ENCODE measurements at places on chromosomes 7 and 10.

GRCh38 chr7:51067258-51067657 is 249.4 kb downstream of the COBL start:
- DNase-seq, result no peak

DNA sequence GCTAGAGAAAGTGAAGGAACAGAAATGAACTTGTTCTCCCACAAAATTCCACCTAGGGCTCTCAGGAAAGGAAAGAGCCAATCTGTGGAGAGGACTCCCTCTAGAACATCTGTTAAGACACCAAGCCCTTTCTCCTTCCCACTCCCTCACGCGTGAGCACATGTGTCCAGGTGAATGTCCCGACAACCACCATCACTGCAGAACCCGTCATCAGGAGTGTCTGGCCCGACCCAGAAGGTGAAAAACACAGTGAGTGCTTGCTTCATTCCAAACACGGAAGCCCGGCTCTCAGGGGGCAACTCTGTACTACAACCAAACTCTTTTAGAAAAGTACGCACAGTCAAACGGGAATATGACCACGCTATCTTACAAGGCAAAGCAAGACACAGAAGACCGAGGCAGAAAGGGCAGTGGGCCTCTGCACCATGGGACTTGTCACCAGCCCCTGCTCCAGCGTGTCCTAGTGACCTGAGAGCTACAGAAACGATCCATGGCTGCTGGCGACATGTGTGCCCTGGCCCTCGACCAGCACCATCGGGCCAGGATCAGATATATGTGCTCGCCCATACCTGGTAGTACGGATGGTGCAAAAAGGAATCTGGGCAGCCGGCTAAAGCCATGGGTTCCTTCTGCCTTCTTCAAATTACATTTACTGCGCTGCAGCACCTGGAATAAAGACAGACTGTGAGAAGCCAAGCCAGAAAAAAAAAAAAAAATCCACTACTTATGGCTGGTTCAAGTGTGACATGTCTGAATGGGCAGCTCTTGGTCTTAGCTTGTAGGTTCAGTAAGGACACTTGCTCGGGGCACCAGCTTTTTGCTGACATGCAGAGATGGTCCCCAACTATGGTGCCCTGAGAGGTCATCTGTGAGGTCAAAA is 50.8 kb downstream of the GRB10 start:
- DNase-seq, result no peak

DNA sequence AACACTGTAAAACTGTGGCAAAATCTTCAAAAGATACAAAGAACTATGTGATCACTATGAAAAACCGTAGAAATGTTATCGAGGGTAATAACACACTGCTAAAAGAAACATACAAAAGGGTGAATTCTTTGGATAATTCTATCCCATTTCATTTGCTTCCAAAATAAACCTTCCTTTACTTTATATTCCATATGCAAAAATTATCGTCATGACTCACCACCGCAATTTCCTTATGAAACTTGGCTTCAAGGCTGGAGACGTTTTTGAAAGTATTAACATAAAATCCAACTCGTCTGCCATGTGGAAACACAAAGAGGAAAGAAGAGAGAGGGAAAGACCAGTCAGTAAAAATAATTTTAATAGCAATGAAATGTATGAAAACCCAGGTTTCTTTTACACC is 165.2 kb downstream of the AMPH start:
- DNase-seq, result no peak

DNA sequence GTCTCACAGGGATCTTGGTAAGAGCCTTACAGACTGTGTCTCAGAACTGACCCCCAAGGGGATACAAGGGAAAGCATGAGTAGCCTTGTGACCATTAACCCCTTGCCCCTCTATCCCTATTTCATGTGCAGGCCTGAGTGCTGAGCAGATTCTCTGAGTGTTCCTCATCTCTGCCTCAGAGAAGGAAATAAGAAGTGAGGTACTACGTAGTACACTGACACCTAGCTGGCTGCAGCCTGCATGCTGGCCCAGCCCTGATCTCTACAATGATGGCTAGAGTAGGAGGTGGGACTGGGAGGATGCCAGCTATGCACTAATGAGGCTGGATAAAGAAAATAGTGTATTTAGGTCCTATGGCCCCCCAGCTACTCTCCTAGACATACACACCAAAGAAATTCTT is 174.9 kb upstream of the HPS1 start:
- no peak for DNase-seq

GRCh38 chr7:26667514-26668133 is 196.8 kb downstream of the SKAP2 start:
- peak; percentile 98 for DNase-seq

GRCh38 chr10:10528563-10528910 is 489.1 kb upstream of the CELF2 start:
- DNase-seq, result no peak

- no peak for DNase-seq
Measured at GRCh38 chr7:82325416-82325815, 118.2 kb downstream of the CACNA2D1 start.

DNA sequence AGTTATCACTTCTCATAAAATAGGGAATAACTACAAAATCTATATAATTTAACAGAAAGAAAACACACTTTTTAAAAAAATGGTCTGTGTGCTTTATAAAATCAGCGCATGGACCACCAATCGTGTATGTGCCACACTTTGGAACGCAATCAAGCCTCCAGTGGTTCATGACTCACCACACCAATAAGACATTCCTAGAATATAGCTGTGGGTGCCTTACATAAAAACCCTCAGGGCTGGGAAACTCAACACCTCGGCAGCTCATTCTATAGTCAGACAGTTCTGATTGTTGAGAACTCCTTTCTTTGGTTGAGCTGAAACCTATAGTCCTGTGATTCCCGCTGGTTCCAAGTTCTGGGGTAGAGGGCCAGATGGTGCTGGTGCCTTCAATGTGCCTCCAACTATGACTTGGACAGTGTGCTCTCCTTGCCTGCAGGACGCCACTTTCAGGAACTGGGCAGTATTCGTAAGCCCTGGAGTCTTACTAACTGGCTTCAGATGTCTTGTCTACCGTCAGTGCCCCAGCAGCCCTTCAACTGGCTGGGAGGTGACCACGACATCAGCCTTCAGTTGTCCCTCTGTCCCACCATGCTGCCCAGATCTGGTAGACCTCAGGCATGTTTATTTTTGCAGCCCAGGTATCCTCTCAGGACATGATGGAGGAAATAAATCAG is 135.7 kb upstream of the GDF10 start:
- DNase-seq, result no peak

GRCh38 chr10:104288355-104288754 is 19.4 kb downstream of the GSTO2 start:
- DNase-seq, result no peak

- DNase-seq, result no peak
Measured at GRCh38 chr7:16816824-16817223, 12.0 kb upstream of the AGR2 start.

DNA sequence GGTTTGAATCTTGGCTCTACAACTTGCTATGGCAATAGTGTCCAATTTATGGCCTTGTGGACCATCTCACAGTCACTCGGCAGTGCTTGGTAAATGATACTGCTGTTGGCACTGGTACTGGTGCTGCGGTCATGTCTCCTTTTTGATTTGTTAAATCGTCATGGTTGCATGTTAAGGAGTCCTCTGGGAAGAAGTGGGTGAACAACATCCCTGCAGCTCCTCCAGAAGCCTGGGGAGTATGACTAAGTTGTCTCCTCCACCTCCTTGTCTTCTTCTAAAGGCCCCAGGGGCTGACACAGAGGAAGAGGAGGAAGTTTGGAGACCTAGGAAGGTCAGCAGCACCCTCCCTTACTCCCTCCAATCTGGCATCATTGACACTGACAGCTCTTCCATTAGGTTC is 8.5 kb downstream of the ITPRIP start:
- DNase-seq, result no peak

- DNase-seq, result peak; percentile 75
Measured at GRCh38 chr7:137020351-137020750, 151.9 kb downstream of the CHRM2 start.

GRCh38 chr10:113957013-113957412 is 86.7 kb upstream of the ADRB1 start:
- no peak for DNase-seq

DNA sequence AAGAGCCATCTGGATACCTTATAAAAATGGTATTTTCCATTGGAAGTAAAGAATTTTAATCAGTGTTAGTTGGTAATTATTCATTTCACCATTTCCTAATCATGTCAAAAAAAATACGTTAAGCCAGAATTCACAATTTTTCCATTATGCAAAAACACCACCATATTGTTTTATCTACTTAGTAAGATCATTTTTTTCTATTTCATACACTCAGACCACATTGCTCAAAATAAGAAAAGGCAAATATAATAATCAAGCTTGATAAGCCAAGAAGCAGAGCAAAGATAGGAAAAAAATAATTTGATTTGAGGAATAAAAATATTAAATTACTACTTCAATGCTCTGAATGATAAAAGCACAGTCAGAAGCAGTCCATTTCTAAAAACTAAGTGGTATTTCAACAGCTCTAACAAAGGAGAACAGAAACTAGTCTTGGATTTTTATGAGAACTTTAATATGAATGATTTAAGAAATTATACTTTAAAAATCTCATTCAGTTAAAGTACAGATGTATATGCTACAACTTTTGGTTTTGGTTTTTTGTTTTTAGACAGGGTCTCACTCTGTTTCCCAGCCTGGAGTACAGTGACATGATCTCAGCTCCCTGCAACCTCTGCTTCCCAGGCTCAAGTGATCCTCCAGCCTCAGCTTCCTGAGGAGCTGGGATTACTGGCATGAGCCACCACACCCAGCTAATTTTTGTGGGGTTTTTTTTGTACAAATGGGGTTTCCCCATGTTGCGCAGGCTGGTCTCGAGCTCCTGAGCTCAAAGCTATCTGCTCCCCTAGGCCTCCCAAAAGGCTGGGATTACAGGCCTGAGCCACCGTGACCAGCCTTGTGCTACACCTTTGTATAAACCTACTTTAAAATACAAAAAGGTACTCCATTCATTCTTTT is 46.6 kb downstream of the LRRN3 start:
- no peak for DNase-seq

- DNase-seq, result no peak
Measured at GRCh38 chr10:5896208-5897052, 6.4 kb downstream of the FBH1 start.

DNA sequence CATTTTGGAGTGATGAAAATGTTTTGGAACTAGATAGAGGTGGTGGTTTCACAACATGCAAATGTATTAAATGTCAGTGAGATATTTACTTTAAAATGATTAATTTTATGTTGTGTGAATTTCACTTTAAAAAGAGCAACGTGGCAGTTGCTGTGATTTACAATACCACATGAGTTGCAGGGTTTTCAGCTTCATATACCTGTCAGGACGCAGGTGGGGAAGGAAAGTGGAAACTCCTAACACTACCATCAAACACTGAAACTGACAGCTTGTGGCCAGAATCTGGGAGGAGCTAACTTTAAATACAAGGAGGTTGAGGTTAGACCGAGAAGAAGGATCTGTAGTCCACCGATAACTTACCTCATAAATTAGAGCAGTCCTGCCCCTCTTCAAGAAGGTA is 168.9 kb upstream of the TMEM72 start:
- DNase-seq, result no peak

DNA sequence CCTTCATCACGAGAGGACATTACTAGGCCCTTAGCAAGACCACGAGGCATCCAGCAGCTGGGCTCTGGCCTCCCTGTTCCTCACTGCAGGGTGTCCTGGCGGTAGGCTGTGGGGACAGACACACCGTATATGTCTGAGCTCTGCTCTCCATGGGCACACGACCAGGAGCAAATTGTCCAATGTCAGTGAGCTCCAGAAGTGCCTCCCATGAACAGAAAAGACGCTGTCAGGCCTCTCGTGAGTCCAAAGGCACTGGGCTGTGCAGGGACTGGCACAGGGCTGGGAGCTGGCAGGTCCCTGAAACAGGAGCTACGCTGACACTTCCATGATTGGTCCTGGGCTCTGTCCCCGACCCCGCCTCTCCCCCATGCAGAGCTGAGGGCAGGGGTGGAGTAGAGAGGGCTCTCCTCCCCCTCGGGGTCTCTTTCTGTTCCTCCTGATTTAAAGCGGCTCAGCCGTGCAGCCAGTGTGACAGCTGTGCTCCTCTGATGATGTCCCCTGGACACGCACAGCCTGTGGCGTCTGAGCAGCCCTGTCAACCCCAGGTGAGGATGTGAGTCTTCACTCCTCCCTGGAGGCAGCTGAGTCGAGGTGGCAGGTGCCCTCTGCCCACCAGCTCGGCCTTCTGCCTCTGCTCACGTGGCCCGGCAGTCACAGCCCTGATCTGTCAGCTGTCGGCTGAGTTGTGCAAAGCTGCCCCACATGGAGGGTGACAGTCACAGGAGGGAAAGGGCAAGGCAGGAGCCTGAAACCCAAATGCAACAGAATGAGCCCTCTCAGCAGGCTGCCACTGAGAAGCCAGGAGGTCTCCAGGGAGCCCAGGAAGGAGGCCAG is 13.0 kb downstream of the ANTXRL start:
- no peak for DNase-seq

DNA sequence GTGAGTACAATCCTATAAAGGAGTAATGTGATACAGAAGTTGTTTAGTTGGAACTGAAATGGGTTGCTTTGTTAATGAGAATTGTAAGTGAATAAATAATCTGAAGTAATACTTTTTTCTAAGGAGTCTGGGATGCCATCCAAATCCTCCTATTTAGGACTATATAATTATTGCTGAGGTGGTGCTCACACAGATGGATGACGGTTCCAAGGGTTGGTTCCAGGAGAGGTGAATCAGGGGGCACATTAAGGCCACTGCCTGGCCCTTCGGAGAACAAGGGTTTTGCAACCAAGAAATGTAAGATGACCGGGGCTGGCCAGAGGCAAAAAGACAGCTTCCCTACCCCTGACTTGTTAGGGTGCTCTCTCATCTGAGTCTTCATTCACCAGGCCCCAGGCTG is 352.7 kb downstream of the PHTF2 start:
- peak; percentile 94 for DNase-seq

All from NCI-H1092 (cell line).